Activated T-cell treated with anti-CD3 and anti-CD28 coated beads, Interleukin-2, amount 50 U/mL, for 72 hours (primary cell): ENCODE measurements at places on chromosomes 12 and 14.

DNA sequence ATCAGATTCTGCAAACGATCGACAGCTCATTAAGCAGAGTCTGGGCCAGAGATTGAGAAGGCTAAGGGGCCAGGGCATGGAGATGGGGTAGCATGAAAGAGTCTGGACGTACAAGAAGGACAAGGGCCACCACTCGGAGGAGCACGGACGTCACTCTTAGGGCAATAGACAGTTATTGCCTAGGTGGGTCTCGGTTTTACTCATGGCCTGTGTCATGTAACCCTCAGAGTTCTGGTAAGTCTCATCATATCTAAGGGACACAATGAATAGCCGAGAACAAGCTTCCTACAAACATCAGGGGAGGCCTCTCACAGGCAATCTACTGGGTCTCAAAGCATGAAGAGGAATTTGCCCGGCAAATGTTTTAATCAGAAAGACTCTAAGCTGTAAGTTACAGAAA is 30.4 kb upstream of the ITPK1 start:
- peak; percentile 47 for DNase-seq

GRCh38 chr12:108252523-108252922 is 86.6 kb downstream of the CMKLR1 start:
- DNase-seq, result no peak

GRCh38 chr12:50214018-50214417 is 46.8 kb upstream of the CERS5 start:
- no peak for DNase-seq

DNA sequence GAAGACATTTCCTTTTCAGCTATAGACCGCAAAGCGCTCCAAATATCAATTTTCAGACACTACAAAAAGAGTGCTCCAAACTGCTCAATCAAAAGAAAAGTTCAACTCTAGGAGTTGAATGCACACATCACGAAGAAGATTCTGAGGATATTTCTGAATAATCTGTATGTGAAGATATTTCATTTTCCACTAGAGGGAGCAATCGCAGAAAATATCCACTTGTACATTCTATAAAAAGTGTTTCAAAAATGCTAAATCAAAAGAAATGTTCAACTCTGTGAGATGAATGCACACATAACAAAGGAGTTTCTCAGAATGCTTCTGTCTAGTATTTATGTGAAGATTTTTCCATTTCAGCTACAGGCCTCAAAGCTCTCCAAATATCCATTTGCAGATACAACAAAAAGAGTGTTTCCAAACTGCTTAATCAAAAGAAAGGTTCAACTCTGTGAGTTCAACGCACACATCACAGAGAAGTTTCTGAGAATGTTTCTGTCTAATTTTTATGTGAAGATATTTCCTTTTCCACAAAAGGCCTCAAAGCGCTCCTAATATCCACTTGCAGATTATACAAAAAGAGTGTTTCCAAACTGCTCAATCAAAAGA is 643.8 kb upstream of the ALG10B start:
- no peak for DNase-seq

DNA sequence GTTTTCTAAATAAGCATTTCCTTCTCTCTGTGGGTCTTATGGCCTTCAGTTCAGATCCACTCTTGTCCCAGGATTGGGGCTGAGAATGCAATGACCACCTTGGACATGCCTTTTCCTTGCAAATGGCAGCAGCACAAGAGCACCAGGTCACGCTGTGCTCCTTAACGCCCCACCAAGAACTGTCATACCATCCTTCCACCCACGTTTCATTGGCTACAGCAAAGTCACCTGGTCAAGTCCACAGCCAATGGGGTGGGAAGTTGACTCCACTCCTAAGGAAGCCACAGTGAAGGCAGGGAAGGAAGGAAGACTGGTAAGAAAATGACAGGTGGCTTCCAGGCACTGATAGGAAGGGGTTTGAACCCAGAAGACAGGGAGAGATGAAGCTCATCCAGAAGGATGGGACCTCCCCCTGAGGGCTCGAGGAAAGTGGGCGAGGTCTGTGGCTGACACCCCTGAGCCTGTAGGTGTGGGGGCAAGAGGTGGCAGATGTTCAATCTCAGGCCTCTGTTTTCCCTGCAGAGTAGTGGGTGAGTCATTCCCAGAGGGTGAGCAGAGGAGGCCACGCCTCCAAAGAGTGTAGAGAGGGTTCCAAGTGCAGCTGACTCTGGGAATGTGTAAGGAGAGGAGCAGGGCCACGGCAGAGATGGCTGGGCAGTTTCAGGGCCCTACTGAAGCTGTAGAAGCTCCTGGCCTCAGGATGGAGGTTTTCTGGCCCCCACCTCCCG is 113.5 kb upstream of the VRK1 start:
- no peak for DNase-seq

DNA sequence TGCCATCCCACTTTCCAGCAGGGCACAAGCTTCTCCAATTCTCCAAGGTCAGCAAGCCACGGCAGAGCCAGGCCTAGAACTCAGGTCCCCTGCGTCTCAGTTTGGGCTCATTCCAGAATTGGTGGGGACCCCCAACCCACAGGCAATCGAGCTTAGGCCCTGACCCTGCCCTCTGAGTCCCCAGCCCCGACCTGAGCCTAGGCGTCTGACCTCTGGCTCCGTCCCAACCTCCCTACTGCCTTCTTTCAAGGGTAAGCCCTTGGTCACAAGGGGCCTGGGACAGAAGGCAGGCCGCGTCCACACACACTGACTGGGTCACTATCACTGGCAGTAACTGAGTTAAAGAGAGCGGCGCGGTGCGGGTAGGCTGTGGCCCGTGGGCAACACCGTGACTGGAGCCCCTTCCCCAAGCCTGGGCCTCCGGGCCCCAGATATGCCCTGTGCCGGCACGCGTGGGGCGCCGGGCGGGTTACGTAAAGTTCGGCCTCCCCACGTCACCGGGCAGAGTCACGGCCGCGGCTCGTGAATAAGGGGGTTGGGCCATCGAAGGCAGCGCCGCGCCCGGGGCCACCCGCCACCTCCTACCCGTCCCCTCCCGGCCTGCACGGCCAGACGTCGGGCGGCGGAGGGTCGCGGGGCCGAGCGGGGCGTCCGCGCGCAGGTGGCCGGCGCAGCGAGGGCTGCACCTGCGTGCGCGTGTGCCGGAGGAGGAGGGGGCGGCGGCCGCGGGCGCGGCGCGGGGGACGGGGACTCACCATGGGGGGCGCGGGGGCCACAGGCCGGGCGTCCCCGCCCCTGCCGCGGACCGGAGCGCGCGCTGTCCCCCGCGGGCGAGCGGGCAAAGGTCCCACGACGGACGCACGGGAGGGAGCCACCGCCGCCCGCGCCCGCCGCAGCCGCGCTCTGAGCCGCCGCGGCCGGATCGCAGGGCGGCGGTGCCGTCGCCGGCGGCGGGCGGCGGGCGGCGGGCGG is 516 bp downstream of the ANKRD9 start:
- peak; percentile 27 for DNase-seq

DNA sequence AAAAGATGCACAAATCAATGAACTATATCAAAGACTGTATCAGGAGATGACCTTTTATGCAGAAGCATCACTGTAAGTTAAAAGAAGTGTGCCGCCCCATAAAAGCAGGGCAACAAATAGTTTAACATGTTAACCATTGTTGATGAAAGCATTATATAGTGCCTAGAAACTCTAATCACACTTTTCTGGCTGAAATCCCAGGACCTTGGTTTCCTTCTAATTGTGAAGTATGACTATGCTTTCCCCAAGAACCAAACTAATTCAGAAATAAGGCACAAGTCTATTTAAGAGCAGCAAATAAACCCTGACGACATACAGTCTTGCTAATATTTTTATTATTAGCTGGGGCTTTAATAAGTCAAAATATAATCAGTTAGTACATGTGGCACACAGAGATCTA is 21.7 kb downstream of the RACGAP1 start:
- DNase-seq, result no peak

DNA sequence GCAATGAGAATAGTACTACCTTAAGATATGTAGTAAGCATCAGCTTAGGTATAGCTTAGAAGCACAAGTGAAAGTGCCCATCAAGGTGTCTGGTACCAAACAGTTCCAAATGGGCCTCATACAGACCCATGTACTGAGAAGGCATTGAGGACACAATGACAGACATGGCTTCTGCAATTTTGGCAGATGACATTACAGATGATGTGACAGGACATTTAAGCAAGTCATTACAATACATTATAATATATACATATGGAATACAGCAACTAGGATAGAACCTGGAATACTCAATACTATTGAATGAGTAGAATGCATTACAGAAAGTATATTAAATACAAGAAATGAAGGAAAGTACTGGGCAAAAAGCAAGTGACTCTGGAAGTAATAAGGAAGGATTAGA is 256.4 kb downstream of the GXYLT1 start:
- no peak for DNase-seq
